Airway epithelial cell (primary cell): ENCODE measurements at places on chromosomes 2 and 18. TPM values are rescaled to one million over a fixed set of nuclear protein-coding genes. Genes with fewer than 3 reads are reported as not detected.

Gene SERPINB4
- 4.0 and 5.0 TPM in 2 replicates for total RNA-seq

Gene ACKR3
- 23.9 and 32.2 TPM in 2 replicates for total RNA-seq

Gene RFTN2
- total RNA-seq: not detected in 2 replicates

Gene C2orf78
- total RNA-seq: not detected in 2 replicates

Gene CPS1
- 10.8 TPM in 2 replicates for total RNA-seq

Gene LRATD1
- total RNA-seq: 44.7 and 62.1 TPM in 2 replicates

Gene RAD51AP2
- 0.05 and 0.14 TPM in 2 replicates for total RNA-seq

Gene MC2R
- not detected in 2 replicates for total RNA-seq

Gene NETO1
- total RNA-seq: 0.14 TPM in 1 of 2 replicates, not detected in the other

Gene SLC66A2
- 49.1 and 49.4 TPM in 2 replicates for total RNA-seq

Gene RASGRP3
- 0.19 and 0.56 TPM in 2 replicates for total RNA-seq

Gene PIEZO2
- total RNA-seq: 0.09 and 0.78 TPM in 2 replicates

Gene RNASEH1
- total RNA-seq: 16.8 and 21.7 TPM in 2 replicates

Gene GNLY
- total RNA-seq: not detected in 2 replicates

Gene STARD6
- total RNA-seq: 0.51 TPM in 1 of 2 replicates, not detected in the other

Gene IL1R2
- total RNA-seq: 0.35 TPM in 1 of 2 replicates, not detected in the other

Gene ANKRD30B
- not detected in 2 replicates for total RNA-seq

Gene BOLL
- not detected in 2 replicates for total RNA-seq

Gene GKN1
- total RNA-seq: not detected in 2 replicates

Gene TDRD15
- total RNA-seq: not detected in 2 replicates

Gene BMP10
- not detected in 2 replicates for total RNA-seq

Gene SP140
- not detected in 2 replicates for total RNA-seq

Gene AKAIN1
- total RNA-seq: not detected in 2 replicates

Gene FBXO41
- 3.6 and 4.7 TPM in 2 replicates for total RNA-seq

Gene GAL3ST2
- total RNA-seq: not detected in 2 replicates

Gene VWC2L
- not detected in 2 replicates for total RNA-seq

Gene SERPINB2
- total RNA-seq: 205 and 218 TPM in 2 replicates

Gene FTCDNL1
- 0.09 TPM in 1 of 2 replicates, not detected in the other for total RNA-seq

Gene WIPF1
- 1.3 and 2.9 TPM in 2 replicates for total RNA-seq

Gene CENPA
- total RNA-seq: 6.2 and 12.6 TPM in 2 replicates

Gene GREB1
- total RNA-seq: 0.07 TPM in 1 of 2 replicates, not detected in the other

Gene PRKAG3
- total RNA-seq: not detected in 2 replicates

Gene TMEM131
- 12.1 and 17.9 TPM in 2 replicates for total RNA-seq

Gene C2orf92
- total RNA-seq: 0.60 and 0.85 TPM in 2 replicates

Gene WDFY1
- 37.0 and 54.9 TPM in 2 replicates for total RNA-seq

Gene DOCK10
- 0.28 and 2.3 TPM in 2 replicates for total RNA-seq

Gene GTF2A1L
- total RNA-seq: not detected in 2 replicates

Gene SLC23A3
- total RNA-seq: 0.21 and 0.28 TPM in 2 replicates

Gene KIAA2012
- total RNA-seq: not detected in 2 replicates

Gene CRYBA2
- not detected in 2 replicates for total RNA-seq

Gene DUSP2
- total RNA-seq: 4.9 and 6.5 TPM in 2 replicates

Gene NYAP2
- total RNA-seq: not detected in 2 replicates

Gene G6PC2
- total RNA-seq: not detected in 2 replicates

Gene RAX
- total RNA-seq: not detected in 2 replicates

Gene DSC3
- total RNA-seq: 129 and 148 TPM in 2 replicates

Gene CYP27C1
- 1.1 and 1.7 TPM in 2 replicates for total RNA-seq

Gene NPHP1
- total RNA-seq: 4.1 and 5.0 TPM in 2 replicates

Gene LBH
- 3.9 and 13.3 TPM in 2 replicates for total RNA-seq

Gene GRB14
- total RNA-seq: 0.98 and 2.7 TPM in 2 replicates

Gene FMNL2
- total RNA-seq: 15.7 and 22.9 TPM in 2 replicates

Gene SCYGR4
- not detected in 2 replicates for total RNA-seq

Gene NXPH2
- not detected in 2 replicates for total RNA-seq

Gene CKAP2L
- 10.9 and 15.3 TPM in 2 replicates for total RNA-seq

Gene NR4A2
- total RNA-seq: 0.84 and 2.1 TPM in 2 replicates

Gene RGPD4
- not detected in 2 replicates for total RNA-seq

Gene ACTR3
- total RNA-seq: 145 and 156 TPM in 2 replicates
